Cardiac septum (tissue), 1 donor: ENCODE measurements at places on chromosomes 5 and 9. TPM values are rescaled to one million over a fixed set of nuclear protein-coding genes. Genes with fewer than 3 reads are reported as not detected.

- DNase-seq: no peak
Measured at GRCh38 chr5:68961762-68962161, 132.1 kb upstream of the SLC30A5 start.

DNA sequence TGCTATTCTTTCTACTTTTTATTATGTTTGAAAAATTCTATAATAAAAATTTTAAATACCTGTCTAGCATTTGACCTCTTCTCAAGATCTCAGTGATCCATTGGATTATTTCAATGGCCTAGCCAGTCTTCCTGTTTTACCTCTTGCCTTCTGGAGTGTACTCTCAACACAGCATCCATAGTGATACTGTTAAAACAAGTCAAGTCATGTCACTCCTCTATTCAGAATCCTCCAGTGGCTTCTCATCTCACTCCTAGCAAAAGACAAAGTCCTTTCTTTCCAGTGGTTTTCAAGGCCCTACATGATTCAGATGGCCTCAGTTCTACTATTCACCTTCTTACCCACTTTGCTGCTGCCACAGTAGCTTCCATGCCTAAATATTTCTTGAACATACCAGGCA lies 1.8 kb downstream of the MARVELD2 start:
- DNase-seq: no peak

GRCh38 chr9:91220021-91220420 lies 141.7 kb downstream of the AUH start:
- no peak for DNase-seq

DNA sequence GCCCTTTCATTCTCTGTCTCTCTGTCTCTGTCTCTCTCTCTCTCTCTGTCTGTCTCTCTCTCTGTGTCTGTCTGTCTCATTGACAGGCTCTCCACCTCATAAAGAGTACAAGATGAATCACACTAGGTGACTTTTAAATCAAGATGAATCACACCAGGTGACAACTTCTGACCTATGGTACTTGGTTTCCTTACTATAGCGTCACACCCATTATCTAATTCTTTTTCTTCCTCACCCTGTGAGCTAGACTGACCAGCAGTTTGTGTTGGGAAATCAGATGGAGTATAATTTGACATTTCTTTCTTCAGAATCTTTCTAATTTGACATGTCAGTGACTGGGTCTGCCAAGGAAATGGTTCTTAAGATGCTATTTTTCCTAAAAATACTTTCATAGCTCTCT lies 232.9 kb downstream of the ARRDC3 start:
- DNase-seq: no peak

GRCh38 chr5:72485430-72485974 lies 21.7 kb downstream of the ZNF366 start:
- DNase-seq: no peak

DNA sequence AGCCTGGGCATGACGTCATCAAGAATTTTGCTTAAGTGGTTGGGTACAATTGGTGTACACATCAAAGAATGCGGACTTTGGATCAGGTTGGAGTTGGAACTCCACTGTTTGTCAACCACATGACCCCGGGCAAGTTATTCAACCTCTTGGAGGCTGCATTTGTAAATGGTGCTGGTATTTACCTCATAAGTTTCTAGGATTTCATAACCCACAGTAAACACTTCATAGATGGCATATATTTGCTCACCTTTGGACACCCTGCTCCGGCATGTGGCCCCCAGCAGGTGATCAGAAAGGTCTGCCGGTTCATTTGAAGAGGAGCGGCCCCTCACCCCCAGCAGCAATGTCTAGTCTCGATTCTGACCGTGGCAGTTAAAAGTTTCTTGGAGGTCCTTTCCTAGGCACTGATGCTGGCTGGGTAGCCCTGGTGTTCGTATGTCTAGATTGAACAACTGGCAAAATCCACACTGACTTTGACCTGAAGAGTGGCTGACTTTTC lies 60.6 kb downstream of the IL6ST start:
- DNase-seq: no peak

- DNase-seq: no peak
Measured at GRCh38 chr5:151632524-151632923, 41.4 kb upstream of the FAT2 start.

- DNase-seq: no peak
Measured at GRCh38 chr5:92402956-92403702, 1020.0 kb upstream of the ARRDC3 start.

- DNase-seq: no peak
Measured at GRCh38 chr9:6243746-6244145, 28.1 kb downstream of the IL33 start.

- no peak for DNase-seq
Measured at GRCh38 chr9:33229359-33230114, 10.4 kb upstream of the SPINK4 start.

DNA sequence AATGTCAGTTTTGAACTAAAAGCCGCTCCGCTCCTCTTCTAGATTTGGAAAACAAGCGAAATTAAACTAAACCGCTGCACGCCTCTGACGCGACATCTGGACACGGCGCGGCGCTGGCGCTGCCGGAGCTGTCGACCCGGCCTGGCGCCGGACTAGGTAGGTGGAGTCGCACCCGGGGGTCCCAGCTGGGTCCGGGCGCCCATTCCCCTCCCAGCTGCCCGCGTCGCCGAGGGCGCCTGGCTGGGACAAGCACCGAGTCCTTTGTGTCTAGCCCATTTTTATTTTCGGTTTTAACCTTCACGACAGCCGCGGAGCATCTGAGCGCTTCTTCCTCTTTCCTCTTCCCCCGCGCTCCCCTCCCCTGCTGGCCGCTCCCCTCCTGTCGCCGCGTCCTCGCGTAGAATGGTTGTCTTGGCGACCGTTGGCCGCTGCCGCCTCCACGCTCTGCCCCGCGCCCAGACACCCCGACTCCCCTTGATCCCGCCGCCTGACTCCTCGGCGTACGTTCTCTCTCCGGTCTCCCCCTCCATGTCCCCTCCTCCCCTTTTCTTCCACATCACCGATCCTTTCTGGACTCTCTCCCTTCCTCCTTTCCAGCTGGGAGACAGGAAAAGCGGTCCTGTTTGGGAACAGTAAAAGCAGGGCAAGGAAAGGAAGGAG lies 545 bp downstream of the CDKN2B-AS1 start:
- peak; percentile 90 for DNase-seq

GRCh38 chr9:75238311-75238976 lies 150.1 kb downstream of the OSTF1 start:
- no peak for DNase-seq

DNA sequence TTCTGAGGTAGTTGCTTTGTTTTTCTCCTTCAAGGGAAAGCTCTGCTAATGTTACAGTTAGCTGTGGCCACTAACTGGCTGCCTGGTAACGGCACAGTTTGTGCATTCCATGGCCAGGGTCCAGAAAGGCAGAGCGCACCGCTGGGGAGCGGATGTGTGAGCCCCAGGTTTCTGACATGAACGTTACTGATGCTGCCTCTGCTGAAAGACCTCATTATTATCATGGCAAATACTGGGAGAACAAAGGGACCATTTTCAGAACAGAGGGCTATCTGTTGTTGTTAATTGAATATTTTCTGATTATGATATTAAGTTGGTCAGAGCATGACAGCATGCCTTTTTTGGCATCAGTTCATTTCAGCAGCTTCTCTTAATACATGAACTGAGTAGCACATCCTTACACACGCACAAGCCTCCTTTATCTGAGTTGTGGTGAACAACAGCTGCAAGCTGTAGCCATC lies 134.1 kb downstream of the NUDT12 start:
- no peak for DNase-seq

DNA sequence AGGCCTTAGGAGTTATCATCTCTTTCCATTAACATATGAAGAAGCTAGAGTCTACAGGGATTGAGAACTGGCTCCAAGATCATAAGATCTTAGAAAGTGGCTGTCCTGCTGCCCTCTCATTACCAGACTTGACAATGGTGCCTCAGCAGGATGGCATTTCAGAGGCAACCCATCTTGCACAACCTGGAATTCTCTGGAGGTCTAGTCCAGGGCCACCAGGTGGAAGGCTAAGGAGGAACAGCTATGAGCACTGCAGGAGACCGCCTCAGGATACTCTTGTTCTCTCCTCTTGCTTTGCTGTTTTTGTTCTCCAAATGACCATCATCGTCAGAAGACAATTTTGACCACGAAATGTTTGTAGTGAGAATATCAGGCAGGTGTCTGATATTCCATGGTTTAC lies 322.6 kb downstream of the FBXL17 start:
- DNase-seq: no peak

GRCh38 chr9:112670991-112671625 lies 46.8 kb downstream of the INIP start:
- no peak for DNase-seq

- DNase-seq: no peak
Measured at GRCh38 chr9:87359264-87359663, 138.4 kb upstream of the DAPK1 start.

- DNase-seq: no peak
Measured at GRCh38 chr5:56751572-56752313, 63.6 kb upstream of the MAP3K1 start.

- DNase-seq: no peak
Measured at GRCh38 chr9:78038620-78039300, 7.1 kb upstream of the GNAQ start.

- no peak for DNase-seq
Measured at GRCh38 chr5:74061292-74061691, 435.3 kb downstream of the ARHGEF28 start.

DNA sequence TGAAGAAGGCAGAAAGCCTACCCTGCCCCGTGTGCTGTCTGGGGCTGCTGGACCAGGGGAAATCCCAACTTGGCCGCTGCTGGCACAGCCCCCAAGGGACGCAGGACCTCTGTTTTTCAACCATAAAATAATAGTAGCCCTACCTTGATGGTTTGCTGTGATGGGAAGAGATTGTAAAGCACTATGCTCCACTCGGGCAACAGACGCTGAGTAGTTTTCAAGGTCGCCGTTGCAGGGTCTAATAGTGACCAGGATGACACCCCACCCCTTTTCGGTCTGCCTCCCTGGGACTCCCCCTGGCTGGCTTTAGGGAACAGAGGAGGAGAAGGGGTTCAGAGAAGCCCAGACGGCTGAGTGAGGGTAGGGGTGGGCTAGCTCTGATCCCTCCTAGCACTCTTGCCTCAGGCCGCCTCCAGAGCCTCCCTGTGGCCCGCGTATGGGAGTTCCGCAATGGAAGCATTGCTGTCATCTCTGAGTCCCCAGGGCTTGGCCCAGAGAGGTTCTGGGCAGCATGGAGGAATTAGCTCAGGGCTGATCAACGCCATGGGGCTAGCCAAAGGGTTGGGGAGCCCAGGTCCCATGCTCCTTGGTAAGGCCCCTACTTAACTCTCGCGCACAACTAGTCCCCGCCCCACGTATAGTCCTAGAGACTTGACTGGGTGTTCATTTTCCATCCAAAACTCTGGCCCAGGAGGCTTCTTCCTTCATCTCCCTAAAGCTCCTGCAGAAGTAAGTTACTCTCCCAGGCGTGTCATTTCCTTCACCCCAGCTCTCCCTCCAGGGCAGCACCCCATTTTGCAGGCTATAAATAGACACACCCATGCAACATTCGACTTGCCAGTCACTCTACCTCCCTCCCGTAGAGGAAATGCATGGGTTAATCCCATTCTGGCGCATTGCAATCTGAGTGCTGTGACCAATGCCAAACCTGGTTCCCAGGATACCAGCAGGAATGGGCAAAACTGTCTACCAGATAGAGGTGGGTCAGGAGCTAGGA lies 1.1 kb upstream of the IRF1 start:
- DNase-seq: no peak

GRCh38 chr9:36204906-36205547 lies 14.3 kb downstream of the CLTA start:
- DNase-seq: no peak

- DNase-seq: no peak
Measured at GRCh38 chr5:95533761-95534160, 21.0 kb downstream of the SKIC3 start.

The MYOT gene
- 38.9 TPM for total RNA-seq

The DROSHA gene
- 34.1 TPM for total RNA-seq

The ZNF189 gene
- 18.8 TPM for total RNA-seq

The GALT gene
- 42.4 TPM for total RNA-seq

The OTP gene
- not detected for total RNA-seq

The PTAR1 gene
- 27.3 TPM for total RNA-seq

The NR3C1 gene
- total RNA-seq: 68.5 TPM

The PCDHA10 gene
- 0.30 TPM for total RNA-seq

The GAPT gene
- 0.27 TPM for total RNA-seq

The ARL10 gene
- total RNA-seq: 11.4 TPM

The GFI1B gene
- total RNA-seq: not detected

The CPLANE1 gene
- 9.9 TPM for total RNA-seq

The CBY3 gene
- total RNA-seq: not detected

The LRRC26 gene
- not detected for total RNA-seq
